ENCODE measurements at places on chromosomes 4 and X.
A peak's percentile ranks its signal among the peaks of the same experiment; 100 is the strongest.

DNA sequence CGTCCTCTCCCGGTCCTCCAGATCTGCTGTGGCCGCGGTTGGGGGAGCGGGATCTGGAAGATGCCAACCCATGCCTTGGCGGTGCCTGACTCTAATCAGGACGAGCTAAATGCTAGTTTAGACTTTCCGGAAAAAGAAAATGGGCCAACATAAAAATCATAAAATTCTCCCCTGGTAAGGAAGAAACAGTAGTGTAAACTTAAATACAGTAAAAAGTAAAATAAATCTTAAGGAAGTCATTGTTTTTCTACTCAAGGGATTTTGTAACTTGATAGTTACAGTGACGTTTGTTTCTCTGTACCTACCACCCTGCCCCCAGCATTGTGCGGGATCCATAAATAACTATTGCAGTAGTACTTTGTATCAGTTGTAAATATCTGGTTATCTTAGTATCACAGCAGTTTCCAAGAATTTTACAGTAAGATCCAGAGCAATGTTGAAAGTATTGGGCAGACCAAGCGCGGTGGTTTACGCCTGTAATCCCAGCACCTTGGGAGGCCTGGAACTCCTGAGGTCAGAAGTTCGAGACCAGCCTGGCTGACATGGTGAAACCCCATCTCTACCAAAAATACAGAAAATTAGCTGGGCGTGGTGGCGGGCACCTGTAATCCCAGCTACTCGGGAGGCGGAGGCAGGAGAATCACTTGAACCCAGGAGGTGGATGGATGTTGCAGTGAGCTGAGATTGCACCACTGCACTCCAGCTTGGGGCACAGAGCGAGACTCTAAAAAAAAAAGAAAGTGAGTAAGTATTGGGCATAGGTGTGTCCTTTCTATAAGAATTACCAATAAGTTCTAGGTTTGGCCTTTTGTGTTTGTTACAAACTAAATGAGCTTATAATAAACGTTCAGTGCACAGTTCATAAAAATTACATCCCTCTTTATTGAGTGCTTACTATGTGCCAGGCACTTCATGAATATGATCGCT, 1.0 kb upstream of the PLA2G12A start:
- DNase-seq, result no peak

DNA sequence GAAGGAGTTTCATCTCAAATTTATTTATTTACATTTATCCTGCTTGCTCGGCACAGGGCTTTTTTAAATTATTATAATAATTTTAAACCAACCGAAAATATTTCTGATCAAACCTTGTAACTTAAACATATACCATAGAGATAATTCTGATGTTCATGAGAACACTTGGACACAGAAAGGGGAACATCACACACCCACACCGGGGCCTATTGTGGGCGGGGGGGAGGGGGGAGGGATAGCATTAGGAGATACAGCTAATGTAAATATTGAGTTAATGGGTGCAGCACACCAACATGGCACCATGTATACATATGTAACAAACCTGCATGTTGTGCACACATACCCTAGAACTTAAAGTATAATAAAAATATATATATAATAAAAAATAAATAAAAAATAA, 2.9 kb downstream of the ANXA5 start:
- no peak for DNase-seq

GRCh38 chr4:55545151-55545550, 1.6 kb downstream of the CLOCK start:
- no peak for DNase-seq

DNA sequence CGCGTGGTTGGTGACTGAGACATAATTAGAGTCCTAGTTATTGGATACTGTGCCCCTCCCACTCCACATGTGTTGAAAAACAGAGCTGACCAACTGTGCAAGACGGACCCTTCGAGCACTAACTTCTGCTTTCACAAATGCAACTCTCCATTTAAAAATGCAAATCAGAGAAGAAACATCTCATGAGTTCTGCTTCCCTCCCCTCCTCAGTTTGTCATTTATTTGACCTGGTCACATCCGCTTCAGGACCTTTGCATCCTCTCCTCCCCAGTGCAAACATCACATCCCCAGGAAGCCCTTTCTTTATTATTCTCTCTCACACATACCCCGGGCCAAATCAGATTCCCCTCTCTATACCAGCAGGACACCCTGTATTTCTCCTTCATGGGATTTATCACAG, 38.1 kb upstream of the NOCT start:
- no peak for DNase-seq

DNA sequence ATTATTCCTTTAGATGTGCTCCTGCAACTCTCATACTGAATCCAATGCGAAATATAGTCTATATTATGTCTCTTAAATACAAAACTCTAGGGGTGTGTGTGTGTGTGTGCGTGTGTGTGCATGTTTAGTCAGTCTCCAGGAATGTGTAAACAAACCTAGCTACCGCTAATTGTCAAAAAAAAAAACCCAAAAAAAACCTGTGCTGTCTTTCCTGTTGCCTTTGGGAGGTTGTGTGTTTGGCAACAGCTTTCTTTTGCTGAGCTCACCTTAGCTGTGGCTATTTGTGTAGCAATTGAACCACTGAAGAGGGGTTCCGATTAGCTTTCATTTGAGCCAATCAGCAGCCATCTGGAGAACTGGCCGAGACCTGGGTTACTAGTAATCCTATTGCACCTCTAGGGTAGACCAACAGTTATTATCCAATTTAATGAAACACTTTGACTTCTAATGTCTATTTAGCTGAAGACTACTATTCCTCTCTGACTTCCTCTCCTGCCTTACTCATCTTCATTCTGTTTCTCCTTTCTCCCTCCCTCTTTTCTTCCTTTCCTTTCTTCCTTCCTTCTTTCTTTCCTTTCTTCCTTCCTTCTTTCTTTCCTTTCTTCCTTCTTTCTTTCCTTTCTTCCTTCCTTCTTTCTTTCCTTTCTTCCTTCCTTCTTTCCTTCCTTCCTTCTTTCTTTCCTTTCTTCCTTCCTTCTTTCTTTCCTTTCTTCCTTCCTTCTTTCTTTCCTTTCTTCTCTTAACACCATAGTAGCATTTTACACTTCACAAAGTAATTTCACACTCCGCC, 471.1 kb downstream of the GBA3 start:
- peak; percentile 6 for DNase-seq

DNA sequence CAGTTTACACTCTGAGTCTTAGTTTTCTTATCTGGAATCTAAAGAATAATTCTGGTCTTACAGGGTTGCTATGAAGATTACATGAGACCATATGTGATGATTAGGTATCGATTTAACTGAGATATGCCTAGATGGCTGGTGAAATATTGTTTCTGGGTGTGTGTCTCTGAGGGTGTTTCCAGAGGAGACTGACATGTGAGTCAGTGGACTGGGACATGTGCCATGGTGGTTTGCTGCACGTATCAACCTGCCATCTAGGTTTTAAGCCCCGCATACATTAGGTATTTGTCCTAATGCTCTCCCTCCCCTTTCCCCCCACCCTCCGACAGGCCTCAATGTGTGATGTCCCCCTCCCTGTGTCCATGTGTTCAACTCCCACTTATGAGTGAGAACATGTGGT, 186.0 kb upstream of the CXorf66 start:
- no peak for DNase-seq

DNA sequence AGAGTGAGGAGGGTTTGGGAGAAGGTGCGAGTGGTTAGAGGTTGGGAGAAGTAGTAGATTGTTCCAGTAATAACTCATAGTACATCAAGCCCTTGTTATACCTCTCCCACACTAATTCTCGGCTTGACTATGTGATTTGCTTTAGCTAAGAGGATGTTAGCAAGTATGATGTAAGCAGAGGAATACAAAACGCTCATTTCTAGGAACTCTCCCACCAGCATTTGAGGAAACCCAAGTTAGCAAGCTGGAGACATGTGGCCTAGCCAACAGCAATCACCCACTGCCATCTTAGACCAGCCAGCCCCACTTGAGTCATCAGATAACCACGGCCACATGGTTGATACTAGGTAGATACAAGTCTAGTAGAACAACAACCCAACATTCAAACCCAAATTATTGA, 14.2 kb downstream of the FTHL17 start:
- no peak for DNase-seq

GRCh38 chrX:29237972-29238371, 650.7 kb downstream of the IL1RAPL1 start:
- no peak for DNase-seq

- DNase-seq, result no peak
Measured at GRCh38 chr4:1554246-1554875, 129.8 kb downstream of the FAM53A start.

DNA sequence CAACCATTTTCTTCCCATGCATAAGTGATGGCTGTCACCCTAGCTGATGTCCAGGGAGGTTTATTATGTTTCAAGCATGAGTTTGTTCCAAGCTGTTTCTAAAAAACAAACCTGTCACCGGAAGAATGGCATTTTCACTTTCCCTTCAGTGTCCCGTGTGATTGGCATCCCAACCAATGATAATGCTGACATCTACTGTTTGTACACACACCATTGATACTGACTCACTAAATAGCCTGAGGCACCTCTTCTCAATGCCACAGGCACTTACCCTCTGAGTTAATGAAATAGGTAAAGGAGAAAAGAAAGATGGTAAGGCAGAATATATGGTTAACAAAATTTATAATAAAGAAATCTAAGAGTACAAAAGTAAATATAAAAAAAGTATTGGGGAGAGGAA, 23.1 kb upstream of the VCX2 start:
- no peak for DNase-seq

DNA sequence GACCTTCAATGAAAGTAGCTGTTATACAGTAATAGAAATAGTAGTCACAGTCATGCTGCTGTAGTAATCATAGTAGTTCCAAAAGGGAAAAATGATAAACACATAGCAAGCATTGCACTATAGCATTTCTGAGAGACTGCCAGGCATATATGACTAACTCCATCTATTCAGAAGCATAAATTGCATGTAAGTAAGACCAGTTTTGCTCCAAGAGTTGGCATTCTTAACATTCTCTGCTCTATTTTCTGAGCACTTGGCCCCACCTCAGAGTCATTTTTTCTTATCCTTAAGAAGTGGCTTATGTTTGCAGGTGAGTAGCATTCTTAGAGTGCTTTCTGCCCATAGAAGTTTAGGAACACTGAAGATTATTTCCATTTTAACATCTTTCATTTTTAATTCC, 490.3 kb upstream of the TECRL start:
- DNase-seq, result no peak

DNA sequence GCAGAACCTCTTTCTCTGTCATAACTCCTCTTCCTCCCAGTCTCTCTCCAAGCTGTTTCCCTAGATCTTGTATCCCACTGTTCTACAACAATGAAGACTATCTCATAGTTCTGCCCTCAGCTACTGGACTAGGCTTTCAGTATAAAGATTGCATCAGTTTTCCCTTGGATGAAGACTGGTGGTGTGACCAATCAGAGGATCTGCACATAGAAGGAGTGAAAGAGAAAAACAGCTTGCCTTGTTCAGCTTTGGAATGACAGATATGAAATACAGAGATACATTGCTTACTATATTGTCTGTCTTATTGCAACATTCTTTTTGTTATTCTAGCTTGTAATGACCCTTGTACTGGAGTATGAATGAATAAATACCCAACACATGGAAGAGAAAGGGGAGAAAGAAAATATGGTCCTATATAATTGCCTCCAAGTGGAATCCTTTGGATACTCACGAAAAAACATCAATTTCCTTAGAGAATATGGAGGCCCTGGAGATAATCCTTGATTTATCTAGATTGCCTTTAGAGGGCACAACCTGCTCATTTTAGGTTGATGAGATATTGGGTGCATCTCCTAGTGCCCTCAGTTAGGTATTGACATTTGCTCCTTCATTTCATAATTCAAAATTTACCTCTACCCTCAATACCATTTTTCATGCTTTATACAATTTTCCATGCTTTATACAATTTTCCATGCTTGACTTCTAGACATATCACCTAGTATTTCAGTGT, 395.8 kb downstream of the NAF1 start:
- DNase-seq, result no peak

DNA sequence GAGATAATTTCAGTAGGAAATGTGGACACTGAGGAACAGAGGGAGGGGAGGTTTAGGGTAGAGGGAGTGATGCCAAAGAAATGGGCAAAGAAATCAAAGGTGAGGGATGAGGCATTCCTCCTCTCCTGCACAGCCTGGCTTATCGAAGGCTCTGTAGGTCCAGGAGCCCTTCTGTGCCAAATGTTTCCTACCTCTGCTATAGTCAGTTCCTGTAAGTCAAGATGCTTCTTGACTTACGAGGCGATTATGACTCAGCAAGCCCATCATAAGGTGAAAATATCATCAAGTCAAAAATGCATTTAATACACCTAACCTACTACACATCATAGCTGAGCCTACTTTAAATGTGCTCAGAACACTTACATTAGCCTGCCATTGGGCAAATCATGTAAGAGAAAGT, 60.0 kb upstream of the ARHGAP24 start:
- DNase-seq, result no peak

GRCh38 chrX:70168238-70169188, 8.8 kb upstream of the DGAT2L6 start:
- peak; percentile 39 for DNase-seq

GRCh38 chrX:100939333-100939732, 10.6 kb upstream of the XKRX start:
- DNase-seq, result no peak

- DNase-seq, result no peak
Measured at GRCh38 chr4:59094505-59094904, 1984.3 kb upstream of the IGFBP7 start.
